ENCODE measurements at places on chromosomes 2 and 18.

DNA sequence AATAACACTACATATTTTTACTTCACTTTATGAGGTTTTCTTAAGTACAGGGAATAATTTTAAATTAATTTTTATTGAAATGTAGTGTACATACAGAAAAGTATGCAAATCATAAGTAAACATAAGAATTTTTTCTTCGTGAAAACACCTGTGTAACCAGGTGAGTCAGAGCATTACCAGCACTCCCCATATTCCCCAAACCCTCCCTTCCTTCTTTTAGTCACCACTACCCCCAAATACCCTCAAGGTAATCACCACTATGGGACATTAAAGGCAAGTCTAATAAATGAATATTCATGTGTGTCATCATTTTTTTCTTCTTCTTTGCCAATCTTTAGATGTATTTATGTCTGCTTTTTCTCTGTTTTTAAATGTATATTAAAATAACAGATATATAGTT is 139.9 kb upstream of the LTBP1 start:
- no peak for DNase-seq

DNA sequence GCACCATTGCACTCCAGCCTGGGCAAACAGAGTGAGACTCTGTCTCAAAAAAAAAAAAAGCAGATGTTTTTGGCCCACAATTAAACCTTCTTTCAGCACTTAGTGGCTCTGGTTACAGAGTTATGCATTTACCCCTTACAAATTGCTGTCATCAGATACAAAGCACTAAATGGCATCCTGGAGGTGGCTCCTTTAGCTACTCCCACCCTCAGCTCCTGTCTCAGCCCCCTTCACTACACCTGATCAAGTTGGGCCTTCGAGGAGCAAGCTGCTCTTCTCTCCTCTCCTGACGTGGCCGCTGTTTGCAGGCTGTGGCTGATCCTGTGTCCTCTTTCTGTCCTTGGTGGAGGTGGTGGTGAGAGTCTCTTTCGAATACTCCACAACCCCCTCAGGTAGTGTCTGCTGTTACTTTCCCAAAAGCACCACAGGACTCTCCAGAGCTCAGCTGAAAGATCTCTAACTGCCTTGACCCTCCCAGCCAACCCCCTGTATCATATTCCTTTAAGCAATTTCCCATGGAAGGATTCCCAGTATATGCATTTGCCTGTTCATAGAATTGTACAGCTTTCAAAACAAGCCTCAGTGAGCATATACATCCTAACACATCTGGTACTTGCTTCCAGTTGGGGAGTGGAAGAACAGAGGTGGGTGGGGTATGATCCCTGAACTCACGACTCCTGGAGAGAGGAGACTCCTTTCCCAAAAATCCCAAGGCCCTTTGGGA is 285.9 kb downstream of the CLIP4 start:
- DNase-seq = no peak

DNA sequence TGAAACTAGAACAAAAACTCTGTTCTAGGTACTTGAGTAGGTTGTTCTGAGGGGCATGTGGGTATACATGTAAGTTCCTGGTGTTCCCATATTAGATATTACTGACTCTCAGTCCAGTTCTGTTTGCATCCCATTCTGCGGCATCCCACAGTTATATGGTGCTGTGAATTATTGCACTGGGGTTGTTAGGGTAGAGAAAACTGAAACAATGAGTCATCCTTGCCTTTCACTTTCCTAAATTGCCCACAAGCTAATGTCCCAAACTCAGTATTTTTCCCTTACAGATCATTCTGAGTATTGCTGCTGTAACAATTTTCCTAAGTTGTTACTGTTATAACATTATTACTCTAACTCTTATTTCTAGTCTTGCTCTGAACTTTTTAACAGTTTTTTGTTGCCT is 3.0 kb downstream of the WDR75 start:
- no peak for DNase-seq

DNA sequence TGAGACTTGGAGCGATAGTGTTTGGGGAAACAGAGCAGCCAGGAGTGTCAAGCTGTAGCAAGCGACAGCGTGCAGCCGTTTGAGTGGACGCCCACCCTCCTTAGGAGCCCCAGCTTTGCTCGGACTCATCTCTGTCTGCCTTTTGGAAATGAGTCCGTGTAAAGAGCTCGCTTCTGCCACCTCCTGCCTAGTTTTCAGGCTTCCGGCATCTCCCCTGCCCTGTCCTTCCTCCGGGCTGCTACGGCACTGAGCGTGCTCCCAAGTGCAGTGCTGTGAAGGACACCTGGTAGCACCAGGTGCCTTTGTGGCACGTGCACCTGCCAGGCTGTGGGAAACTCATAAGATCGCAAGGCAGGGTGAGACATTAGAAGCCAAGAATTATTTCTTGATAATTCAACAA is 117.1 kb downstream of the RNF144A start:
- DNase-seq = no peak
